Activated CD4-positive, alpha-beta T cell treated with anti-CD3 and anti-CD28 coated beads, Interleukin-2, amount 10 ng/mL, durations not matched to agents 7 days and 5 days (primary cell): ENCODE measurements at places on chromosomes 1 and 21. TPM values are rescaled to one million over a fixed set of nuclear protein-coding genes. Genes with fewer than 3 reads are reported as not detected.

The FCER1A gene
- total RNA-seq, result not detected

The VWA1 gene
- 0.10 TPM for total RNA-seq

The GUK1 gene
- total RNA-seq, result 260 TPM

The MRPS6 gene
- 88.2 TPM for total RNA-seq

The CD1E gene
- total RNA-seq, result not detected

The INTS3 gene
- total RNA-seq, result 62.9 TPM

The SLC5A3 gene
- total RNA-seq, result 23.9 TPM

The GORAB gene
- 12.9 TPM for total RNA-seq

The MCOLN2 gene
- 15.4 TPM for total RNA-seq

The AIM2 gene
- total RNA-seq, result 4.2 TPM

The AGMAT gene
- 17.6 TPM for total RNA-seq

The OVAAL gene
- total RNA-seq, result not detected

The GSTM2 gene
- total RNA-seq, result 33.5 TPM

The DCST1 gene
- not detected for total RNA-seq

The NUF2 gene
- total RNA-seq, result 62.5 TPM

The PTPN7 gene
- total RNA-seq, result 183 TPM

The SGIP1 gene
- not detected for total RNA-seq

The OR2L5 gene
- total RNA-seq, result 0.08 TPM

The GUCA2B gene
- not detected for total RNA-seq

The OR2T29 gene
- not detected for total RNA-seq

The BRDT gene
- not detected for total RNA-seq

The ZNF496 gene
- total RNA-seq, result 7.4 TPM

The BGLAP gene
- total RNA-seq, result 3.0 TPM

The CLIC4 gene
- total RNA-seq, result 14.2 TPM

The GJA9 gene
- total RNA-seq, result not detected

The TRIM45 gene
- 0.47 TPM for total RNA-seq

The SFN gene
- total RNA-seq, result 3.0 TPM

The DNALI1 gene
- total RNA-seq, result 0.40 TPM

The MPL gene
- total RNA-seq, result not detected

The BARHL2 gene
- not detected for total RNA-seq

The SH3BGR gene
- total RNA-seq, result 1.6 TPM

The SUSD4 gene
- 2.9 TPM for total RNA-seq

The NOS1AP gene
- total RNA-seq, result 0.06 TPM

The AMPD2 gene
- 120 TPM for total RNA-seq

The SYT14 gene
- not detected for total RNA-seq

The KRTAP21-2 gene
- total RNA-seq, result not detected

The ASTN1 gene
- total RNA-seq, result not detected

The CAPN8 gene
- not detected for total RNA-seq

The ROR1 gene
- not detected for total RNA-seq

The GBP6 gene
- total RNA-seq, result 0.27 TPM

The INAVA gene
- total RNA-seq, result not detected

The PKP1 gene
- not detected for total RNA-seq

The GUCA2A gene
- not detected for total RNA-seq

The PKNOX1 gene
- 28.7 TPM for total RNA-seq

The NTNG1 gene
- not detected for total RNA-seq

The ACTA1 gene
- total RNA-seq, result not detected

The SCAF4 gene
- 55.6 TPM for total RNA-seq

The TMEM125 gene
- total RNA-seq, result not detected

The PGBD5 gene
- not detected for total RNA-seq

The OR2L3 gene
- total RNA-seq, result not detected

The ELAPOR1 gene
- 6.3 TPM for total RNA-seq

The TEDDM1 gene
- not detected for total RNA-seq

The PLA2G5 gene
- total RNA-seq, result not detected

The OR2T35 gene
- total RNA-seq, result not detected

The SLFNL1 gene
- 0.25 TPM for total RNA-seq
